Esophagus muscularis mucosa (tissue), 4 donors: ENCODE measurements at places on chromosomes 2 and 18. TPM values are rescaled to one million over a fixed set of nuclear protein-coding genes. Genes with fewer than 3 reads are reported as not detected.

- DNase-seq = no peak
Measured at GRCh38 chr18:76314015-76314414, 181.0 kb downstream of the ZNF516 start.

- no peak for DNase-seq
Measured at GRCh38 chr2:67006373-67006960, 390.7 kb upstream of the ETAA1 start.

DNA sequence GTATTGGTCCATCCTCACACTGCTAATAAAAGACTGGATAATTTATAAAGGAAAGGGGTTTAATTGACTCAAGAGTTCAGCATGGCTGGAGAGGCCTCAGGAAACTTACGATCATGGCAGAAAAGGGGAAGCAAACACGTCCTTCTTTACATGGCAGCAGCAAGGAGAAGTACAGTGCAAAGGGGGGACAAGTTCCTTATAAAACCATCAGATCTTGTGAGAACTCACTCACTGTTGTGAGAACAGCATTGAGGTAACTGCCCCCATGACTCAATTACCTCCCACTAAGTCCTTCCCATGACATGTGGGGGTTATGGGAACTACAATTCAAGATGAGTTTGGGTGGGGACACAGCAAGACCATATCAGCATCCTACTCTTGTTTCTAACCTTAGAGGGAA is 37.0 kb downstream of the SP100 start:
- DNase-seq = no peak

DNA sequence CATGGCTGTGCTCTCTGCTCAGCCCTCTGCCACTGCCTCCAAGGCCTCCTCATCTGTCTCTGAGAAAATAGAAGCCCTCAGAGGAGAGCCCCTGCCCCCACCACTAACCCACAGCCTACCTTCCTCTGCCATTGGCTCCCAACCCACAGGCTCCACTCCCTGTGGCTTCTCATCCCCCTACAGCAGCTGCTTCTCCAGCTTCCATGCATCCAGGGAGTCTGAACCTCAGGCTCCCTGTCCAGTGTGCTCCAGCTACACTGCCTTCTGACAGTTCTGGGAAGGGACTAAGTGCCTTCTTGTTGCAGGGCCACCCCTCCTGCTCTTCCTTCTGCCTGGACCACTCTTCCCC is 29.3 kb downstream of the COL6A3 start:
- no peak for DNase-seq

- no peak for DNase-seq
Measured at GRCh38 chr2:206049392-206049791, 36.6 kb downstream of the INO80D start.

DNA sequence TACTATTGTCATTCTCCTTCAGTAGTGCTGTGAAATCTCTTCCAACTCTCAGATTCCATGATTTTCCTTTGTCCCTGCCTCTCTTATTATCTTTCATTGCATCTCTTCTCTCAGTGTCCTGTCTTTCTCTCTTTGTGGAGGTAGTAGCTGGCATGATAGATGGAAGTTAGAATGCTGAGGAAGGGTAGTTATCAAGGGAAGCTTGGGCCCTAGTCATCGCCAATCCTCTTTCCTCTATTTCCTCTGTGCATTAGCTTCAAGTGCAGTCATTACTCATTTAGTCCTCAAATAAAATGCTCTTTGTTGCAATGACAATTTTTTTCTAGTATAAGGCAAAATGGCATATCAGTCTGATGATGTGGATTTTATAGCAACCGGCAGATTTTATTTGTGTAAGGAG is 207.7 kb downstream of the CAMKMT start:
- DNase-seq = no peak

DNA sequence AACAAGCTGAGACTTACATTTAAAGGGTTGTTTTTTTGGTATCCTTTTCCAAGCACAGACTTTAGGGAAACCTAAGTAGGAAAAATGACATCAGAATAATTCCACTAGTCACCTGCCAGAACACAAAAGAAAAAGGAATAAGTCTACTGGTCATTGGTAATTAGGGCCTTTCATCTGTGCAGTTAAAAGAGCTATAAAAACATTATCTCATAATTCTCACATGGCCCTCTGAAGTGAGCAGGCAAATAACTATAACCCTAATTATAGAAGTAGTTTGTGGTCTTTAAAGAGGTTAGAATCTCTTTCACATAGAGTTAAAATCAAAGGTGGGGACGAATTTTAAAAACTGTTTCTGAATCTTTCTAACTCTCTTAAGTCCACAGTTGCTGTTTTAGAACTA is 111.1 kb upstream of the B3GNT2 start:
- no peak for DNase-seq

DNA sequence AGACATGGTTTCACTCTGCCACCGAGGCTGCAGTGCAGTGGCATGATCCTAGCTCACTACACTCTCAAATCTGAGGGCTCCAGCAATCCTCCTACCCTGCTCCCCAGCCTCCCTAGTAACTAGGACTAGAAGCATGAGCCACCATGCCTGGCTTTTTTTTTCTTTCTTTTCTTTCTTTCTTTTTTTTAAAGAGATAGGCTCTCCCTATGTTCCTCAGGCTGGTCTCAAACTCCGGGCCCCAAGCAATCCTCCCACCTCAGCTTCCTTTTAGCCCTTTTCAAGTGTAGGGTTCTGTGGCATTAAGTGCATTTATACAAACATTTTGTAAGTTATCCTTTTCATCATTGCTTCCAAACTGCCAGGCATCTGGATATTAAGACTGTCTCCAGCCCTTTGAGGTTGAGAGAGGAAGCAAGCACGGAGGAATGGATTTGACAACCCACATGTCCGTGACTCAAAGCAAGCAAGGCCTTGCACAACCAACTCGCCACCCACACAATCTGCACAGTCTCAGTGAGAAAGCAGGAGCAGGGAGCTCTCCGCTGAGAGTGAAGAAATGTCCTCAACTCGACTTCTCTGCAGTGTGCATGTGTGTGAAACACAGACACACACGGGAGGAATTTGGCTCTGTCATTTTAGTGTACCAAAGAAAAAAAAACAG is 65.6 kb downstream of the ATP8B1 start:
- DNase-seq = no peak

GRCh38 chr2:176338395-176338794 is 69.2 kb downstream of the MTX2 start:
- no peak for DNase-seq

GRCh38 chr2:12539776-12540562 is 176.8 kb upstream of the TRIB2 start:
- DNase-seq = no peak

DNA sequence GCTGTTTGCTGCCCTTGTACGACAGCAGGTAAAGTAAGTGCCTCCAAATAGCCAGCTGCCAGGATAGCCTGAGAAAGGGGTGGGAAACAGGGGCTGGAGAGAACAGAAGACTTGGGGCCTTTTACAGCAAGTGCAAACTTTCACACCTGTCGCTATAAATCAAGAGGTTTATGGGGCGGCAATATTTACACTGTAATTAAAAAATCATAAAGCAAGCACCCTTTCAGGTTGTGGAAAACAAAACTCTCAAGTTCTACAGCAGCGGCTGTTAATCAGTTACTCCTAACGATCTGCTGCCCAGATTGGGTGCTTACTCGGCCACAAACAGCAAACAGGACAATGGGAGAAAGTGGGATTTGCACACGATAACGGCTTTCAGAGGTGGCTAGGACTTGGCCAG is 359.5 kb upstream of the ETAA1 start:
- no peak for DNase-seq

GRCh38 chr2:36858551-36859365 is 107.6 kb downstream of the STRN start:
- no peak for DNase-seq

The FAM228A gene
- total RNA-seq = 2.8 TPM

The NIFK gene
- total RNA-seq = 30.5 TPM

The ALPG gene
- total RNA-seq = not detected

The FEV gene
- not detected for total RNA-seq
